Renal pelvis (tissue), 12 donors: ENCODE measurements at places on chromosomes 5 and 9. TPM values are rescaled to one million over a fixed set of nuclear protein-coding genes. Genes with fewer than 3 reads are reported as not detected.

CREBRF gene
- 17.6 TPM for polyA plus RNA-seq

LCN1 gene
- polyA plus RNA-seq = not detected

MED27 gene
- 21.3 TPM for polyA plus RNA-seq

- no peak for DNase-seq
Observed at GRCh38 chr9:104950838-104951237, 22.9 kb upstream of the ABCA1 start.

C9orf153 gene
- 0.10 TPM for polyA plus RNA-seq

- DNase-seq = no peak
Observed at GRCh38 chr5:448061-448765, 5.2 kb downstream of the EXOC3 start.

- no peak for DNase-seq
Observed at GRCh38 chr9:132472199-132472598, 62.2 kb downstream of the CFAP77 start.

SLC34A3 gene
- polyA plus RNA-seq = 12.1 TPM

TXNDC15 gene
- 88.1 TPM for polyA plus RNA-seq

SOX30 gene
- 0.64 TPM for polyA plus RNA-seq

GRCh38 chr9:7788772-7789171, 10.8 kb downstream of the DMAC1 start:
- no peak for DNase-seq

- DNase-seq = no peak
Observed at GRCh38 chr5:90866915-90867731, 308.5 kb downstream of the ADGRV1 start.

RASA1 gene
- 45.3 TPM for polyA plus RNA-seq

DNA sequence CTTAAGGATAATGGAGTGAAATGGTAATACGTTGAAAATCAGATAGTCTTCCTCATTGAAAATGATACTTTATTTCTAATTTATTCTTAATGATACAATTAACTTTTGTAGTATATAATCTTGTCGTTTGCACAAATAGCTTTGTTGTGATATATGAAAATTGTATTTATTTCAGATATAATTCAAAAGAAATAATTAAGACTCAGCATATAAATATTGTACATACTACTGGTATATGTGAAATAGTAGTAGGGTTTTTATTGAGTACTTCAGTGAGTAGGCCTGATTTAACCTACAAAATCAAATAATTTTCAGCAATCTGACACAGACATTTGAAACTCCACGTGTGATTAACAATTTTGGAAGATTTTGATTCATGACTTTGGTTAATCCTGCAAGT, 4.8 kb downstream of the C5orf22 start:
- DNase-seq = no peak

- DNase-seq = no peak
Observed at GRCh38 chr5:163760498-163760897, 255.1 kb downstream of the MAT2B start.

GARIN3 gene
- polyA plus RNA-seq = not detected

DNA sequence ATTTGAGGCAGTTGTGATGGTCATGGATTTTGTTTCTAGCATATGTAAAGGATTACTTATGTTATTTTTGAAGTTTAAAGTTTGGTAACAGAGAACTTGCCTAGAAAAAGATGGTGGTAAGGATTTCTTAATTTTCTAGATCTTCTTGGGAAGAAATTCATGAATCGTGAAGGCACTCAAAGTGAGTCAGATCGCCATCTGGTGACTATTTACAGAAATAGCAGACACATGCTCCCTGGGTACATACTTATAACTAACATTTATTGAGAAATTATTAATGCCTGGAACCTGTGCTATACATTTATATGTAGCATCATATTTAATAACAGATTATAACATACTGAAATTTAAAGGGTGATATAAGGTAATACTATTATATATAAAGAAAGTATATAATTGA, 299.7 kb downstream of the IZUMO3 start:
- no peak for DNase-seq

DNA sequence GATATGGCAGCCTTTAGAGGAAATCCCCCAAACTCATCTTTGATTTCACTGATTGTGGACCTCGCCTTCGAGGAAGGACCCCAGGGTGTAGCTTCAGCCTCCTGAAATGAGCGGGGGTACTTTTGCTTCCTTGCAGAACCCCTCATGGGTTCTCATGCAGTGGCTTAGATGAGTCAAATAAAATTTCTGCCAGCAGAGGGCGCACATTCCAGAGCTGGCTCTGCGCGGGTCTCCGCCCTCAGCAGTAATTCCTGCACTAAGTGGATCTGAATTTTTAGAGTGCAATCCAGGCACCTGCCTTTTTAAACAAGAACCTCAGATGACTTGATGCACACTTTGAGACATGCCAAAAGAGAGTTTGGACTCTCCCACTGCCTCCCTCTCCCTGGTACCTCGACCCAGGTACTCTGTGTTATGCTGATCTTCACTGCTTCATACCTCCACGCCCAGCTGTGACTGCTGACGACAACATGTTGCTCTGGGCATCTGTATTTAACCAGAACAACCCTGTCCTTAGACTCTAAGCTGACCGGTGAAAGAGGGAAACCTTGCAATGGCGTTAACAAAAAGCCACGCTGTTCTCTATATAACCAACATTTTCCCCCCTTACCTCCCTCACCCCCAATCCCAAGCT, 7.3 kb downstream of the EGFLAM start:
- DNase-seq = peak; percentile 69

DNA sequence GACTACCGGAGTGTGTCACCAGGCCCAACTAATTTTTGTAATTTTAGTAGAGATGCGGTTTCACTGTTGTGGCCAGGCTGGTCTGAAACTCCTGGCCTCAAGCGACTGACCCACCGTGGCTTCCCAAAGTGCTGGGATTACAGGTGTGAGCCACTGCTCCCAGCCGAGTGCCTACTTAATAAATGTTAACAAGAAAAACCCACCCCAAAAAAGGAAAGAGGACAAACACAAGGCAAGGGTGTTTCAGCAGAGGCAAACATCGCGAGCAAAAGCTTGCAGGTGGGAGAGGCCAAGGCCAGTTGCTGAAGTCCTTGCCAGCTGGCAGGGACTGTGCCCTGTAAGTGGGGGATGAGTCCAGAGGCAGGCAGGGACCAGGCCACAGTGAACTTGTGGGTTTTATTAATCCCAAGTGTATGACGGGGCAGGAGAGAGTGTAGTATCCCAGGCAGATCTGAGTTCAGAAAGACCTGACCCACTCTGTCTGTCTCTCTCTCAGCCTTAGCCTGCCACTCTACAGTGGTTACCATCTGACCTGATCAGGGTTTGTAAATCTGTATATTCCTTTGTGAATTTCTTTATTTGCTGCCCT, 6.4 kb upstream of the FPGS start:
- no peak for DNase-seq

DNA sequence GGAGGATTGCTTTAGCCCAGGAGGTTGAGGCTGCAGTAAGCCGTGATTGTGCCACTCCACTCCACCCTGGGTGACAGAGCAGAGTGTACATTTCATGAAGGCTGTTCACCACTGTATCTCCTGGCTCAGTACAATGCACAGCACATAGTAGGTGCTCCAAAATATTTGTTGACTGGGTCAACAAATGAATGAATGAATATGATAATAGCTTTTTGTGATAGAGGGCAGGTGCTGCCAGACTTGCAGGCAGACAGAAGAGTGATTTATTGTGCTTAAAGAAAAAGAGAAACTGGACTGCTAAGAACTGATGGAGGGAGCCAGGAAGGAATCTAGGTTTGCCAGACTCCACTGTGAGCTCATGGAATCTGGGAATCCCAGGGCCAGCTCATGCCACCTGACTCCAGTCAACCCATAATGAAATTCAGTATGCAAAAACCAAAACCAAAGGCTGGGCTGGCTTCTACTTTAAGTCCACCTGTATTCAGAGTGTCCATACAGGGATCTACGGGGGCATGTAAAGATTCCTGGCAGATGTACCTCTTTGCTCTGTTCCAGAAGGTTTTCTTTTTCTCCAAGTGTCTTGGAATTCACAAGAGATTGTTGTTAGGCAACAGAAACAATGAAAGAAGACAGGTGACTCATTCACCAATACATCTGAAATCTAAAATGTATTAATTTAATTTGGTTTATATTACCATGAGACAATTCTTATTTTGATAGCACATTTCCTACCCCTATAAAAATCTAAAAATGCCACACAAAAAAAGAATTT, 15.5 kb upstream of the CTNNA1 start:
- no peak for DNase-seq

DNA sequence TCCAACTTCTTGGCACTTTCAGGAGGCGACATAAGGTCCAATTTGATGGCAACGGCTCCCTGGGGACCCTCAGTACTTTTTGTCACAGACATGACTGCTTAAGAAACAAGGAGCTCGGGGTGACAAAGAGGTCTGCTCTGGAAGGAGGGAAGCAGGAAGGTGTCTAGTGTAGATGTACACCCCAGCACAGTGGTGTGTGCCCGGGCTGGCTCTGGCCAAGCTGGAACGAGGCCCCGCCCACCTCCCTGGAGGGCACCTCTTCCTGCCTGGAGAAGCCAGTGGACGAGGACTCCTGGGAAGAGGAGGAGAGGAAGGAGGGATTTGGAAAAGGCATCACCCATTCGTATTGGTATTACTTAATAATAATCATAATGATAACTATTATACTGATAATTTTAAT, at the start of gene SLC36A2:
Gene SLC36A2 (minus strand): TSS at position 191 of the 400 bp plus-strand sequence. CDS start 99 bp downstream, at position 92.
- no peak for DNase-seq

- no peak for DNase-seq
Observed at GRCh38 chr9:86842573-86842972, 104.7 kb downstream of the GAS1 start.

DNA sequence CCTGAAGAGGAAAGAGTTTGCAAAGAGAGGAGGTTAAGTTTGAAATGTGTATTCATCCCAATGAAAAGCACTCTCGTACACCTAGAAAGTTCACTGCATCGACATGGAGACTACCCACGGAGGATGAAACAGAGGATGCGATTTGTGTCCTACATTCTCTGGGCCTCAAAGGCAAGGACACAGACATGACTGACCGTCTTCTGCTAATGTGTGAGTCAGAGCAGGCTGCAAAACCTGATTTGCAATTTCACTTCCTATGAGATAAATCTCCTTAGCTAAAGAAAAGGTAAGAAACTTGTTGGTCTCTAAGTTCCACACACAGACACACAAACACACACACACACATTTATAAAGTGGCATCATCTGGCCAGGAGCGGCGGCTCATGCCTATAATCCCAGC, 98.6 kb downstream of the GNAQ start:
- DNase-seq = no peak

DNA sequence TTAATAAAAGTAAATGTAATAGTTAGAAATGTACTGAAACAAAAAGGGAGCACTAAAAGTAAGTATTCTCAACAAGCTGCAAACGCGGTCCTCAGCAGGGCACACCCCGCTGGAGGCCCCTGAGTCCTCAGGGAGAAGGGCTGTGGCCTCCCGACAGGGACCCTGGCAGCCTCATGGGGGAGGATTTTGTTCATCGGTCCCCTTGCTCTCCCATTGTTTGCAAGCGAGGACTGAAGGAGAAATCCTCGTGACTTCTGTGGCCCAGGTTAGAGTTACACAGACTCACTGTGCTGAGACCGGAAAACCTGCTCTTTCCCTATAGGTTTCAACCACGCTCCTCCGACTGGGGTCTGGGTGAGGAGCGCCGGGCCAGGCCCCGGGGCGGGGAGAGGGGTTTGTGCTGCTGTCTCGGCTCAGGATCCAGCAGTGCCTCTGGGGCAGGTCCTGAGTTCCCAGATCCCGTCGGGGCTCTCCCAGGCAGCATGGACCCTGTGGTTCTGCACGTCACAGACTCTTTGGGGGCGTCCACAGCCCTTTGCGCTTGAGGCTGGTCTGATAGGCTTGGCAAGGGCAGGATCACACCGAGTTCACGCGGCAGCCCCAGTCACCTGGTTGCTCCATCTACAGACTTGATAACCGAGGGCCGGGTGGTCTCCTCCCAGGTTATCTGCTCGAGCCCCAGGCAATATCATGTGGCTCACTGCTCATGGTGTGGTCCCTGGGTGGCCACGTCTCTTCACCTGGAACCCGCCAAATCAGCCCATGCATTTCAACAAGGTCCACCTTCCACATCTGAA, 38.8 kb downstream of the MRPL36 start:
- DNase-seq = no peak

- DNase-seq = no peak
Observed at GRCh38 chr9:105144841-105145240, 99.6 kb upstream of the SLC44A1 start.

DNA sequence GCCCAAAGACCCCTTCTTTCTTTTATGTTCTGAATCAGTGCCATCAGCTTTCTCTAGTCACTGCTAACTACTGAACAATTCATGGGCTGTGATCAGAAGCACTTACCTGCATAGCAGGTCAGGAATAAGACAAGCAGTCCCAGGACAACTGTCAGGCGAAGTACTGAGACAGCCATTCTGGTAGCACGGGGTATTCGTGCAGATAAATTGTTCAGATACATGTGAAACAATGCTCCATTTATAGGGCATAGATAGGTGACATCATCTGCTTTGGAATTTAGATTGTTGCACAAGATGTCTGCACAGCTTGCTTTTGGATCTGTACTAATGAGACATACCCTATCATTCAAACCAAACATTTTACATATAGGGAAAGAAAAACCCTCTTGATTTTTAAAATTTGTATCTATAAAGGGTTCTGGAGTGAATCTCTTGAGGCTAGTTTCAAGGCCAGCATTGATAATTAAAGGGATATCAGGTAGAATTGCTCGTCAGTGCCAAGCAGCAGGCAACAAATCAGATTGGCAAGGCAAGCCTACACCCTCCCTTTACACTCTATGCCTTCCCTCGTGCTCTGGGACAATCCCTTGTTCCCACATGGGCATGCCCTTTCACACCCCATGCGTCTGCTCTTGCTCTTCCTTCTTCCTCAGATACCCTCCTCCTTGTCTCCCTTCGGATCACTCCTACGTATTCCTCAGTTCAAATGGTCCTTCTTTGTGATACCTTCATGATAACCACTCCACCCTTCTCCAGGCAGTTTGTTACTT, at the start of gene C5orf46:
Gene C5orf46 (minus strand): TSS at position 213 of the 770 bp plus-strand sequence. CDS start 37 bp downstream, at position 176.
- no peak for DNase-seq

DNA sequence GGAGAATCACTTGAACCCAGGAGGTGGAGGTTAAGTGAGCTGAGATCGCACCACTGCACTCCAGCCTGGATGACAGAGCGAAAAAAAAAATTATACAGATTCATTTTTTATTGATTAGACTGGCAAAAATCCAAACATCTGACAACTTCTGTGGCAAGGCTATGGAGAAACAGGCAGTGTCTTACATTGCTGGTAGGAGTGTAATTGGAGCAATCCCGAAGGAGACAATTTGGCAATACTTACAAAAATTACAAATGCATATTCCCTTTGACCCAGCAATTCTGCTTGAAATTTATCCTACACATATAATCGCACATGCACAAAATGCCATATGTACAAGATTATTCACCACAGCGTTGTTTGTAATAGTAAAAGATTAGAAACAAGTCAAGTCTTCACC, 86.8 kb downstream of the MAPKAP1 start:
- no peak for DNase-seq

DNA sequence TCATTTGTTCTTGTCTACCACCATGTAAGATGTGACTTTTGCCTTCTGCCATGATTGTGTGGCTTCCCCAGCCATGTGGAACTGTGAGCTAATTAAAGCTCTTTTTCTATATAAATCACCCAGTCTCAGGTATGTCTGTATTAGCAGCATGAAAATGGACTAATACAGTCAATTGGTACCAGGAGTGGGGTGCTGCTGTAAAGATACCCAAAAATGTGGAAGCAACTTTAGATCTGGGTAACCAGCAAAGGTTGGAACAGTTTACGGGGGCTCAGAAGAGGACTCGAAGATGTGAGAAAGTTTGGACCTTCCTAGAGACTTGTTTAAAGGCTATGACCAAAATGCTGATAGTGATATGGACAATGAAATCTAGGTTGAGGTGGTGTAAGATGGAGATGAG, 488.9 kb downstream of the ISL1 start:
- no peak for DNase-seq

GRCh38 chr9:107749787-107750444, 260.3 kb upstream of the KLF4 start:
- no peak for DNase-seq

GRCh38 chr5:178476531-178476930, 113.7 kb downstream of the COL23A1 start:
- no peak for DNase-seq

GPR151 gene
- not detected for polyA plus RNA-seq
